ENCODE measurements at places on chromosomes 5 and 9.
A peak's percentile ranks its signal among the peaks of the same experiment; 100 is the strongest.

GRCh38 chr9:79471580-79472543 lies 99.9 kb upstream of the TLE4 start:
- DNase-seq = no peak

GRCh38 chr9:98086461-98086860 lies 29.9 kb downstream of the NANS start:
- no peak for DNase-seq

- no peak for DNase-seq
Observed at GRCh38 chr5:113846941-113847340, 333.4 kb downstream of the YTHDC2 start.

DNA sequence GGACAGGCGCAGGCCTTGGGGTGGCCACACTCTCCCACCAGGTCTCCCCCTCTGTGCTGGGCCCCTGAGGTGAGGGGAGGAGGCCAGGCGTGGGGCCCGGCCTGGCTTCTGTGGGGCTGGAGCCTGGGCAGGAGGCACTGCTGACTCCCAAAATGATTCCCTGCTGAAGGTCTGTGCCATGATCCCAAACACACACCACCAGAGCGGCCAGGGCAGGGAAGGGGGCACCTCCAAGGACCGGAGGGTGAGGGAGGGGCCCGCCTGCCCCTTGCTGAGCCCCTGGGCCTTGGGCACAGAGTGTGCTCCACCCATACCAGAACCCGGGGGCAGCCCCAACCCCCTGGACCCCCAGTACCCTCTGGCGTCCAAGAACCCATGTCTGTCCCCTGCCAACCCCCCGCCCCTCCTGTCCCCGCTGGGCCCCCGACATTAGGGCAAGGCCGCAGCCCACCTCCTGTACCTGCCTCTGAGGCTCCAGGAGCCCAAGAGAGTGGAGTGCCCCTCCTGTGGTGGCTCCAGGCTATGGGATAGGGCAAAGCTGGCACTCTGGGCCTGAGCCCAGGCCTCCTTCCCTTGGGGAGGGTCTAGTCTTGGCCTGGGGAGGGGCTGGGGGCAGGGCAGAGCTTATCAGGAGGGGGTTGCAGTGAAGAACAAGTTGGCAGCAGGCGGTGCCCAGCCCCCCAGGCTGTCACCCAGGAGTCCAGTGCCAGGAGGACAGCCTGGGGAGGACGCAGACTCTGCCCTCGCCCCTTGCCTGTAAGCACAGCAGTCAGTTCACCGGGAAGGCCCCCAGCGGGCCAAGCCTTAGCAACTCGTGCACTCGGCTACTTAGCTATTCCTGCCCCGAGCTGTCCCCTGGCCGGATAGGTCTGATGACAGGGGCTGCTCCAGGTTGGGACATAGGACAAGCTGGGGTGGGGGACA lies 2.6 kb upstream of the EGFL7 start:
- DNase-seq = no peak

GRCh38 chr5:95907067-95907705 lies 54.5 kb downstream of the ELL2 start:
- DNase-seq = no peak

- no peak for DNase-seq
Observed at GRCh38 chr5:87027570-87027969, 240.1 kb upstream of the RASA1 start.

GRCh38 chr9:133627341-133627740 lies 8.8 kb upstream of the DBH start:
- no peak for DNase-seq

DNA sequence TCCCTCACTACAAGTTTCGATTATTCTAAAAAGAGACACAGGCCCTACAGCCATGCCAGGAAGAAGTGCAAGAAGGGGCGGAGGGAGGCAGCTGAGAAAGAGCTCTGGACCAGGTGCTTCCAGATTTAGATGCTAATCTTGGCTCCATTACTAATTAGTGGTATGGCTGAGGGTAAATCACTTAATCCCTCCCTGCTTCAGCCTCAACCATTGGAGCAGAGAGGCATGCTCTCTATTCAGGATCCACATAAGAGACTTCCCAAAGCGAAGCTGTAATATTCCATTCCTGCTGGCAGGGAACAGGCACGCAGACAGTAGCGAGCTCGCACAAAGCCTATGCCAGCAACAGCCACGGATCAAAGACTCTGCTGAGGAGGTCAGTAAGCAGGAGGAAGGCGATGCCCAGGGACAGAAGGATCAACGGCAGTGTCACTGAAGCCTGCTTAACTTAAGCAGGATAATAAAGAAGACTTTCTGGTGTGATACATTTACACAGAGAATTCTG lies 24.2 kb downstream of the LIFR start:
- DNase-seq = no peak

- DNase-seq = no peak
Observed at GRCh38 chr5:144478565-144478964, 307.9 kb downstream of the KCTD16 start.

GRCh38 chr5:101977729-101978345 lies 318.2 kb downstream of the SLCO4C1 start:
- DNase-seq = no peak

GRCh38 chr5:172322028-172322965 lies 38.7 kb upstream of the UBTD2 start:
- DNase-seq = peak; percentile 26

GRCh38 chr9:128947527-128948301 lies at the start of the genes DOLK and NUP188:
Gene DOLK, minus strand, starts transcription at chr9:128947603. Its CDS starts 300 bp downstream, at chr9:128947303.
Gene NUP188, plus strand, starts transcription at chr9:128947699. Its CDS starts 21 bp downstream, at chr9:128947720.
- peak; percentile 18 for DNase-seq

DNA sequence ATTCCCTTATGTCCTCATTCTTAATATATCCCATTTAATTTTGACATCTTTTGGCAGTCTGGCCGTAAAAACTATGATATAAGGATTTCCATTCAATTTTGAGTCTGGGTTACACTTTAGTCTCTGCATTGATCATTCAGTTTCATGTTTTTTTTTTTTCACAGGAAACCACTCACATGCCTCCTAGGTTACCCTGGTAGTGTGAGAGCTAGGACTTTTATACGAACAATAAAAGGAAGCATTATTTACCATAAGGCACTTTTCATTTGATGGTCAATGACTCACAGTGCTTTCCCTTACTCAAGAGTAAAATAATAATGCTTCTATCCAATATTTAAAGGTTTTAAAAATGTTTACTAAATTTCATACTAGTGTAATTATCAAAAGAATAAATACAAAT lies 16.4 kb upstream of the DMAC1 start:
- no peak for DNase-seq

- no peak for DNase-seq
Observed at GRCh38 chr9:6214434-6214833, 1.2 kb upstream of the IL33 start.

GRCh38 chr5:149456597-149457392 lies 77.7 kb upstream of the IL17B start:
- no peak for DNase-seq

- DNase-seq = no peak
Observed at GRCh38 chr5:101067429-101067828, 164.3 kb upstream of the ST8SIA4 start.

GRCh38 chr5:57434227-57434640 lies 48.4 kb downstream of the ACTBL2 start:
- DNase-seq = no peak

- DNase-seq = no peak
Observed at GRCh38 chr9:84947412-84947972, 278.0 kb downstream of the NTRK2 start.

DNA sequence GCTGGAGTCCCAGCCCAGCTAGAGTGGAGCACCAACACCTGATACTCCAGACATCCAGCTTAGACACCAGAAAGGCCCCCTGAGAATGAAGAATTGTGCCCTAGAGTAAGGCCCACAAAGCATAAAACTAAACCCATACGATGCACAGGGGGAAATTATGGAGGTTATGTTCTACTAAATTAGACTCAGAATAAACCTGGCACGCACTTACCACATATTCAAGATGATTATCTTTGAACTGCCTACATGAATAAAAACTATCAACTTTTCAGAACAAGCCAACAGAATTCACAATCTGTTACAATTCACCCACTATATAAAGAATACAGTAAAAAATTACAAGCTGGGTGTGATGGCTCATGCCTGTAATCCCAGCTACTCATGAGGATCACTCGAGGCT lies 168.5 kb downstream of the CPLANE1 start:
- no peak for DNase-seq

GRCh38 chr9:82382887-82383616 lies 394.5 kb downstream of the SPATA31D1 start:
- no peak for DNase-seq
